ENCODE measurements at places on chromosomes 11 and 22.

GRCh38 chr11:17979770-17980371 is 33.0 kb downstream of the SERGEF start:
- no peak for DNase-seq

GRCh38 chr11:96151501-96151900 is 191.5 kb downstream of the MAML2 start:
- DNase-seq: no peak

GRCh38 chr22:20957102-20957682 is 9.9 kb upstream of the AIFM3 start:
- no peak for DNase-seq

DNA sequence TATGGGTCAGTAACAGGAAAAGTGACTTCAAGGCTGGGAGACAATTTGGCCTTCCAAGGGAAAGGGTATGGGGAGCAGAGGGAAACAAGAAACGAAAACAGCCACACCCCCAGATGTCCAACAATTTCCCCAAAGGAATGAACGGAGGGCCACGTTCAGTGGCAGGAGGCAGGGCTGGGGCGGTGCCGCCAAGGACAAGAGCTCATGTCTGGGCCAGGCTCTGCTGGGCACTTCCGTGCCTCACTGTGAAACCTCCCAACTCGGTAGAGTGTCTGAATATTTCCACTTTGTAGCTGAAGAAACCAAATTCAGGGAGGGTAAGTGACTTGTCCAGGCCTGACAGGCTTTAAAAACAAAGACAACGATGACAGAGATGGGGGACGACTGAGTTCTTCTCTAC is 11.9 kb downstream of the IFT27 start:
- DNase-seq: no peak

- DNase-seq: no peak
These were observed 93.2 kb upstream of the PRR5 start for GRCh38 chr22:44608597-44609399.

GRCh38 chr11:7569044-7569443 is 55.2 kb downstream of the PPFIBP2 start:
- no peak for DNase-seq
